ENCODE measurements at places on chromosomes 5 and 9. TPM values are rescaled to one million over a fixed set of nuclear protein-coding genes. Genes with fewer than 3 reads are reported as not detected.

- no peak overlapping the region for H3K27ac ChIP-seq
- H3K4me1 ChIP-seq, result no peaks in the 10 kb centered on the region
- no peaks in the 10 kb centered on the region for H3K36me3 ChIP-seq
- DNase-seq, result no peak
- no peaks in the 10 kb centered on the region for H3K27me3 ChIP-seq
Measured at GRCh38 chr9:134332841-134333233, 6.6 kb downstream of the RXRA start.

DNA sequence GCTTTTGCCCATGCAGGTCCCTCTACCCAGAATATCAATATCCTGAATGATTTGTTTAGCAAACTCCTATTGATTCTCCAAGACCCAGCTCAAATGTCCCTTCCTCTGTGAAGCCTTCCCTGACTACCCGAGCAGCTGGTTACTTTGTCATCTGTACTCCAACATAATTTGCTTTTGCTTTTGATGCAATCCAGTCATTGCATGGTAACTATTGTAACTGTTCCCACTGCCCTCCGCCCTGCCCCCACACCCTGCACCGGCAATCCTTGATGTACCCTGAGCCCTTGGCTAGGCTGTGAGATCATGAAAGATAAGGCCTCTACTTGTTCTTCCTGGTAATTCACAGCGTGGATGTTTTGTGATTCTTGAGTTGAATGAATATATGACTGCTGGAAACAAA lies 119.9 kb upstream of the BOD1 start:
- H3K27ac ChIP-seq, result no peak overlapping the region
- H3K27me3 ChIP-seq, result no peaks in the 10 kb centered on the region
- H3K36me3 ChIP-seq, result no peaks in the 10 kb centered on the region
- H3K4me1 ChIP-seq, result no peaks in the 10 kb centered on the region
- H3K4me3 ChIP-seq, result no peak overlapping the region

DNA sequence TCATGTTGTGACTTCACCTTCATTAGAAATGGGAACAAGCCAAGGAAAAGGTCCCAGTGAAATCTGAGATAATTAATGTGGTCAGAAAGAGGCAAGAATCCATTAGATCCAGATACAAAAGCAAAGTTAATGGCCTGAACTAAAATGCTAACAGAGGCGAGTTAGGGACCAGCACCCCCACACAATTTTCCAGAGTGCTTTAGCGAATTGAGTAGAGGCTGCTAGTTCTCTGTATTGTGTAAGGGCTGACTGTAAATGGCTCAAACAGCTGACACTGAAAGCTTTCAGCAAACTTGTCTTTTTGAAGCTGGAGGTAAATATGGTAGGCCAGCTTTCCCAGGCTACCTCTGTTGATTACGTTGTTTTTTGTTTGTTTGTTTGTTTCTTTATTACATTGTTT lies 75.5 kb downstream of the CSNK1A1 start:
- H3K27ac ChIP-seq, result no peak overlapping the region
- no peaks in the 10 kb centered on the region for H3K36me3 ChIP-seq
- peaks cover 6% of the 10 kb centered on the region for H3K27me3 ChIP-seq
- H3K4me1 ChIP-seq, result no peaks in the 10 kb centered on the region

GRCh38 chr9:99055384-99055783 lies 49.5 kb upstream of the TGFBR1 start:
- no peak for DNase-seq
- H3K27ac ChIP-seq, result no peak overlapping the region
- H3K36me3 ChIP-seq, result no peaks in the 10 kb centered on the region
- no peak overlapping the region for H3K4me3 ChIP-seq
- H3K27me3 ChIP-seq, result no peaks in the 10 kb centered on the region
- peaks cover 64% of the 10 kb centered on the region for H3K4me1 ChIP-seq

GRCh38 chr5:95633671-95634070 lies 12.9 kb upstream of the RFESD start:
- H3K36me3 ChIP-seq, result peaks cover 4% of the 10 kb centered on the region
- no peak for DNase-seq
- H3K4me3 ChIP-seq, result no peak overlapping the region
- peaks cover 22% of the 10 kb centered on the region for H3K4me1 ChIP-seq
- H3K27me3 ChIP-seq, result no peaks in the 10 kb centered on the region

DNA sequence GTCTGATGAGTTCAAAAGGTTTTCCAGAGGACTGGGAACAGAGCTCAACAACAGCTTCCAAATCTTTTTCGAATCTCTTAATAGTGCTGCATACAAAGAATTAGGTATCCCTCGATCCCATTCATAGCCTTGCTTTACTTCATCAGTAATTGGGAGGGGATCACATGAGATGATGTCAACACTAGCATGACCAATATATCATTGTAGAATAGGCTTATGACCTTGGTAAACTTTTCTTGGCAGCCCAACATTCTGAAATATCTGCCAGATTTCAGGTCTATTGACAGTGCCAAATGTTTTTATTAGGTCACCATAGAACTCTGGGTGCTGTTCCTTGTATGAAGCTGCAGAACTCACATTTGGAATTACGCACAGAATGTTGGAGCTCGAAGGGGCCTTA lies 228.9 kb downstream of the FGF10 start:
- no peak for DNase-seq
- H3K27me3 ChIP-seq, result no peaks in the 10 kb centered on the region
- H3K4me3 ChIP-seq, result no peak overlapping the region
- H3K27ac ChIP-seq, result no peak overlapping the region
- no peaks in the 10 kb centered on the region for H3K4me1 ChIP-seq

DNA sequence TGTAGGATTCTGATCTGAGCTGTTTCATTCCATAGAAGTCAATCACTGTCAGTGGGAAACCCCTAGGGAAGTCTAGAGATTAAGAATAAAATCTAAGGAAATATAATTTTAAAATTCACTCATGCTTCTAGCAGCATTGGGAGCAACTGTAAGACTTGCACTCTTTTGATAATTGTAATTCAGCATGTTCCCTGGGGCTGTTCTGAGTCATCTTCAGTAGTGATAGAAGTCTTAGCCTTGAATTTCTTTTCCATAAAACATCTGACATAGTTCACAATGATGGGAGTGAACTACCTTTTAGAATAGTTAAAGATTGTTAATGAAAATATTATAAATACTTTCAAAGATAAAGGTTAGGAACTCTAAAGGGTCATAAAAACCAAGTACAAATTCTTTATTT lies 935.8 kb downstream of the DTWD2 start:
- no peak for DNase-seq
- H3K27me3 ChIP-seq, result no peaks in the 10 kb centered on the region
- H3K36me3 ChIP-seq, result no peaks in the 10 kb centered on the region
- no peaks in the 10 kb centered on the region for H3K4me1 ChIP-seq
- H3K4me3 ChIP-seq, result no peak overlapping the region
- no peak overlapping the region for H3K27ac ChIP-seq

GRCh38 chr9:106704056-106704615 lies 158.8 kb upstream of the ZNF462 start:
- H3K27me3 ChIP-seq, result no peaks in the 10 kb centered on the region
- no peaks in the 10 kb centered on the region for H3K4me1 ChIP-seq
- H3K27ac ChIP-seq, result no peak overlapping the region
- DNase-seq, result no peak

- no peak for DNase-seq
- no peaks in the 10 kb centered on the region for H3K4me1 ChIP-seq
- H3K27me3 ChIP-seq, result no peaks in the 10 kb centered on the region
Measured at GRCh38 chr5:17713301-17713700, 79.0 kb downstream of the TAF11L14 start.

DNA sequence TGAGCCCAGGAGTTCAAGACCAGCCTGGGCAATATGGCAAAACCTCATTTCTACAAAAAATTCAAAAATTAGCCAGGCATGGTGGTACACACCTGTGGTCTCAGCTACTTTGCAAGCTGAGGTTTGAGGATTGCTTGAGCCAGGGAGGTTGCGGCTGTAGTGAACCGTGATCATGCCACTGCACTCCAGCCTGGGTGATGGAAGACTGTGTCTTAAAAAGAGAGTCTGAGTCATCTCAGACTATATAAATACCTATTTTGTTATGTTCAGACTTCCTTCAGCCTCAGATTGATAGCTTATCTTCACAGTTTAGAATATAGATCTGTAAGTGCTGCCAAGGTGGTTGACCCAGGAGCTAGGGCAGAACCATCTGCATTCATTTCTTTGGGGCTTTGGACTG lies 1.6 kb upstream of the PAIP2 start:
- DNase-seq, result no peak
- no peak overlapping the region for H3K27ac ChIP-seq
- no peaks in the 10 kb centered on the region for H3K27me3 ChIP-seq
- H3K4me1 ChIP-seq, result peaks cover 54% of the 10 kb centered on the region

DNA sequence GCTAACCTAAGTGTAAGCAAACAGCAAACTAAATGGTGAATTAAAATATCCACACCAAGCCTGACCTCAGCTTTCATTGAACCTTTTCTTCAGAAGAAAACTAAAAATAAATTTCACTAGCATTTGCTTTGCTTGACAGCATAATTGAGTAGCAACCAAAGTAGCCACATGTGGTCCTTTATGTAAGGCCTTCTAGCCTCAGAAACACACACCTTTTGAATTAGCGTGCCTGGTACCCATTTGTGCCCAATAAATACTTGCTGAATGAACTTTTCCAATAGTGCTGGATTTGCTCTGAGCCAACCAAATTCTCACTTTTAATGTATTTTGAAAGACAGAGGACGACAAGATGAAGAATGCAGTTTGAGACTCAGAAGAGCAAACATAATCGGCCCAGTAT lies 2.1 kb upstream of the NIPBL start:
- peak overlapping the region; percentile 38 for H3K27ac ChIP-seq
- peaks cover 16% of the 10 kb centered on the region for H3K36me3 ChIP-seq
- H3K4me3 ChIP-seq, result peak overlapping the region; percentile 88
- peaks cover 34% of the 10 kb centered on the region for H3K4me1 ChIP-seq
- no peaks in the 10 kb centered on the region for H3K27me3 ChIP-seq

GRCh38 chr5:32628049-32628844 lies 42.9 kb downstream of the SUB1 start:
- no peaks in the 10 kb centered on the region for H3K4me1 ChIP-seq
- no peaks in the 10 kb centered on the region for H3K36me3 ChIP-seq
- H3K27ac ChIP-seq, result no peak overlapping the region
- no peaks in the 10 kb centered on the region for H3K27me3 ChIP-seq

DNA sequence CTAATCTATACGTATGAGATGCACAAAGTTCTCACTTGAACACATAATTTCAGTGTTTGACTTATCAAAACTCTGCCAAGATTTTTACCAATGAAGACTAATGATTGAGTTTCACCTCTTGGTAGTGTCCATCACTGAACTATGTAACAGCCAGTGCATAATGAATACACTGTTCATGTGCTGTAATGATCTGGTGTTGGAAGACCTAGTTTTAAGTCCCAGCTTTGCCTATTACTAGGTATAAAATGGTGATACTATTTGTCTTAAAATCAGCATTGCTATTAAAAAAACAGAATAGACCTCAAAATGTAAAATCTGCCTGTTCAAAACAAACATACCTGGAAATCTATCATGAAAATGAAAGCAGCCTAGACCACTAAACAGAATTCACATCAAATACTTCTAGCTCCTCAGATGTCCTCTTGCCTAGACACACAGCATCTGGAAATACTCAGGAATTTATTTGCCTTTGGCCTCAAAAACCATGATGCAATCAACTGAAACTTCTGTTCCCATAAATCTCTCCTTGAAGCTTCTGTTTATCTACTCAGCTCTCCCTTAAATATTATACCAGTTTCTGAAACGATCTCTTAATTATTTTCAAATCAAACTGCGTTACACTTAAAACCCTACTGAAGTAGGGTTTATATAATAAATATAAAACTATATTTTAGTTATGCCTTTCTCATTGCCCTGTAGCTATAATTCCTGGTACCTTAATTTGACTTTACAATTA lies 38.1 kb downstream of the MRPS27 start:
- H3K4me3 ChIP-seq, result no peak overlapping the region
- H3K27me3 ChIP-seq, result no peaks in the 10 kb centered on the region
- H3K36me3 ChIP-seq, result peaks cover 39% of the 10 kb centered on the region
- no peaks in the 10 kb centered on the region for H3K4me1 ChIP-seq
- no peak for DNase-seq

GRCh38 chr5:27311544-27311943 lies 273.2 kb upstream of the CDH9 start:
- no peaks in the 10 kb centered on the region for H3K36me3 ChIP-seq
- H3K27me3 ChIP-seq, result no peaks in the 10 kb centered on the region
- H3K27ac ChIP-seq, result no peak overlapping the region
- H3K4me3 ChIP-seq, result no peak overlapping the region
- H3K4me1 ChIP-seq, result no peaks in the 10 kb centered on the region
- no peak for DNase-seq

- no peak overlapping the region for H3K27ac ChIP-seq
- no peaks in the 10 kb centered on the region for H3K36me3 ChIP-seq
- no peaks in the 10 kb centered on the region for H3K4me1 ChIP-seq
Measured at GRCh38 chr5:114471529-114471928, 109.7 kb downstream of the KCNN2 start.

GRCh38 chr5:52738095-52738506 lies 49.6 kb upstream of the ITGA1 start:
- no peaks in the 10 kb centered on the region for H3K27me3 ChIP-seq
- no peak for DNase-seq
- peak overlapping the region; percentile 2 for H3K27ac ChIP-seq
- peaks cover 2% of the 10 kb centered on the region for H3K36me3 ChIP-seq
- peaks cover 19% of the 10 kb centered on the region for H3K4me1 ChIP-seq
- H3K4me3 ChIP-seq, result no peak overlapping the region

DNA sequence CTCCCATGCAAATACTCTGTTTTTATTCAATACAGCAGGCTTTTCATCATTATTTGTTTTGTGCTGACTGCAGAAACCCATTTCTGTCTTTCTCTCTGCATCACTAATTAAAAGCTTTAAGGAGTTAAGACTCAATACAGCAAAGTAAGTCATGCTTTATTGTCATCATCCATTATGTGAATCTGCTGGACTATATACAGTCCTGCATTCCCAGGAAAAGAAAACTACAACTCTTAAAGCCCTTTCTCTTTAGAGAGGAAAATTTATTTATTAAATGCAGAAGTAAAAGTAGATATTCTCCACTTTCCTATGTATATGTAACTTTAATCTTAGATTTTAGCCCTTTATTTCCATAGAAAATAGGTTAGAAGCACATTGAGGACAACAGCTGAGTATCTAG lies 706.6 kb upstream of the RGMB start:
- no peak overlapping the region for H3K4me3 ChIP-seq
- DNase-seq, result no peak
- H3K27me3 ChIP-seq, result peaks cover 8% of the 10 kb centered on the region
- H3K27ac ChIP-seq, result no peak overlapping the region

DNA sequence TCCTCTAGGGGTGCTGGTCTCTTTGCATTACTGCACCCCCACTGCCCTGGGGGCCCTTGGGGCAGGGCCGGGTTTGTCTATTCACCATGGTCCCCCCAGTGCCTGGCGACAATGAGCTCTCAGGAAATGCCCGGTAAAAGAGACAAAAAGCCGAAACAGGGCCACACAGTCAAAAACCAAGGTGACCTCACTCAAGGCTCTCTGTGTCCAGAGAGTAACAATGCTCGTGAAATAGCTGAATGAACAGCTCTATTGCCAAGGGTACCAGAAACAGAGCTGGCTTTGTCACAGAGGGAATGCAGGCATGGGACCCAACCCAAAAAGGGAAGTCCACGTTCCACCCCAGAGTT lies 16.0 kb downstream of the SH3PXD2B start:
- DNase-seq, result no peak
- no peak overlapping the region for H3K4me3 ChIP-seq
- peaks cover 3% of the 10 kb centered on the region for H3K27me3 ChIP-seq
- no peak overlapping the region for H3K27ac ChIP-seq
- no peaks in the 10 kb centered on the region for H3K36me3 ChIP-seq

- H3K27ac ChIP-seq, result peak overlapping the region; percentile 4
- no peaks in the 10 kb centered on the region for H3K27me3 ChIP-seq
Measured at GRCh38 chr9:113617550-113617949, 154.0 kb downstream of the RGS3 start.

The ARID3C gene
- total RNA-seq, result 0.14 TPM

The LTC4S gene
- total RNA-seq, result 1.1 TPM

The SLC45A2 gene
- total RNA-seq, result not detected

The SPARC gene
- total RNA-seq, result not detected

The ANKRD34B gene
- not detected for total RNA-seq
